PC-9 (cell line): ENCODE measurements at places on chromosomes 16 and 17. TPM values are rescaled to one million over a fixed set of nuclear protein-coding genes. Genes with fewer than 3 reads are reported as not detected.

SLC35G6 gene
- total RNA-seq: not detected in 2 replicates

DNA sequence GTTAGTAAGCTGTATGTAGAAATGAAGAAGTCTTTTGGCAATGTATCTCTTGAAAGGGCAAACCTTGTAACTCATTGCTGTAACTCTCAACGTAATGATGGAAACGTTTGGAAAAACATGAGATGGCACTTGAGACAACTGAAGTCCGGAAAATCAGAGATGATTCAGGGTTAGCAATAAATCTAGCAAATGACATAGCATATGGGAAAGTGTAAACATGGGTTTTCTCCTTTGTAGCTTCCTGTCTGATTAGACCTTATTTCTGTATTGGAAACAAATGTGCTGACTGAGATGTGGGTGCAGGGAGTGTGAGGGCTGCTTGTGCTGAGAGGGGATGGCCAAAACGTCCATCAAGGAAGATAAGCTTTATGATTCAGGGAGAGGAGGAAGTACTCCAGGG is 110.7 kb upstream of the FAM20A start:
- DNase-seq: no peak

GRCh38 chr17:76827736-76828135 is 40.5 kb upstream of the MGAT5B start:
- peak; percentile 53 for DNase-seq

DNA sequence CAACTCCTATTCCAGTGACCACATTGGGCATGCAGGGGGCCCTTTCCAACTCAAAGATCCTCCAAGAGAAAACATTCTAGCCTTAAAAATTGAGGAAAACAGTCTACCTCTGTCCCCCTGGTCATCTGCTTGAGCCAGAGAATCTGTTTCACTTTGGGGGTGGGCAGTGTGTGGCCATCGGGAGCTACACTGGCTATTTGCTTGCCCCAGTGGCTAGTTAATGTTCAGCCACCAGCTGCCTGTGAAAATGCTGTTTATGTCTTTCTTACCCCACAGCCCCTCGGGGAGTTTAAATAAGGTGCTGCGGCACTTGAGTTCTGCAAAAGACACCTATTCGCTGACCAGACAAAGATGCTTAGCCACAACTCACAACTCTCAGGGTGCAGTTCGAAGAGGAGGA is 43.4 kb downstream of the GNAO1 start:
- no peak for DNase-seq

GRCh38 chr17:9226794-9227135 is 205.5 kb downstream of the NTN1 start:
- DNase-seq: no peak

DNA sequence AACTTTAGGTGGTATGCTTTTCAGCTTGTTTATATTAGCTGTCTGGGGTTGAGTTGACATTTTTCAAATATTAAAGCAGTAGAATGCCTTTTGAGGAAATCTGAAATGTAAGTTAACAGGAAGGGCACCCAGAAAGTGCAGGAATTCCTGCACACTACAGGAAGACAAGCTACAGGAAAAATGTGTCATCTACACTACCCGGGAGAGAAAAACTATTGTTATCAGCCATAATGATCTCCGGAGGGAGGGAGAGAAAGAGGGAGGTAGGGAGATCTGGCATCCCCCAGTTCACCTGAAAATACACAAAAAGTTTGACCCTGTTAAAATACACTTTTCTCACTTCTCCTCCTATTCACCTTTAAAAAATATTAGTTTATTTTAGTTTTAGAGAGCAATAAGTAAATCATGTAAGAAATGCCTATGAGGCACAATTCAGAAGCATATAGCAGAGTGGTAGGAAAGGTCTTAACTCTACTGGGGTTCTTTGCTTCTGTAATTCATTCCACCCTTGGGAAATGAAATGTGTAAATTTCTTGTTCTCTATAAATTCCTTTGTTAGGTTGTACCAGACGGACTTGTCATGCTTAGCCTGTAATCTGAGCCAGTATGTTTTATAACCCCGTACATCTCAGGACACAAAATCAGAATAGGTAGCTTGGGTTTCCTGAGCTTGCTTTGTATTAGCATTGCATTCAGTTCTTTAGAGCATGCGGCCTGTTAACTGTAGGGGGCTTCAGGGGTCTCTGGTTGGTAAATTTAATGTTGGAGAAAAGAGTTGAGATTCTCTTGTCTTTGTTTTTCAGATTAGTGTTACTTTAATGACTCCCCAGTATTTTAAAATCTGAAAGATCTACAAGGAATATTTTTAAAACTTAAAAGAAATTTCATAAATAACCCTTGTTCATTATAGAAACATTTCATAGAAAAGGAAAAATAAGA is 3.3 kb downstream of the MAP2K6 start:
- no peak for DNase-seq
